Epithelial cell of alveolus of lung (primary cell): ENCODE measurements at places on chromosomes 5 and 9. TPM values are rescaled to one million over a fixed set of nuclear protein-coding genes. Genes with fewer than 3 reads are reported as not detected.

Gene TSLP
- total RNA-seq: 0.80 and 5.8 TPM in 2 replicates

Gene CARD9
- 1.2 and 4.7 TPM in 2 replicates for total RNA-seq

Gene PCDHB10
- total RNA-seq: 0.13 and 0.24 TPM in 2 replicates

Gene FOXD4
- 0.24 and 0.65 TPM in 2 replicates for total RNA-seq

Gene ALDH1A1
- total RNA-seq: 0.13 and 6.5 TPM in 2 replicates

Gene NRARP
- 0.78 and 1.8 TPM in 2 replicates for total RNA-seq

Gene PPP3R2
- not detected in 2 replicates for total RNA-seq

Gene CCNH
- total RNA-seq: 56.3 and 64.5 TPM in 2 replicates

Gene OR1J2
- total RNA-seq: not detected in 2 replicates
